ENCODE measurements at places on chromosomes 7 and 10. TPM values are rescaled to one million over a fixed set of nuclear protein-coding genes. Genes with fewer than 3 reads are reported as not detected.

DNA sequence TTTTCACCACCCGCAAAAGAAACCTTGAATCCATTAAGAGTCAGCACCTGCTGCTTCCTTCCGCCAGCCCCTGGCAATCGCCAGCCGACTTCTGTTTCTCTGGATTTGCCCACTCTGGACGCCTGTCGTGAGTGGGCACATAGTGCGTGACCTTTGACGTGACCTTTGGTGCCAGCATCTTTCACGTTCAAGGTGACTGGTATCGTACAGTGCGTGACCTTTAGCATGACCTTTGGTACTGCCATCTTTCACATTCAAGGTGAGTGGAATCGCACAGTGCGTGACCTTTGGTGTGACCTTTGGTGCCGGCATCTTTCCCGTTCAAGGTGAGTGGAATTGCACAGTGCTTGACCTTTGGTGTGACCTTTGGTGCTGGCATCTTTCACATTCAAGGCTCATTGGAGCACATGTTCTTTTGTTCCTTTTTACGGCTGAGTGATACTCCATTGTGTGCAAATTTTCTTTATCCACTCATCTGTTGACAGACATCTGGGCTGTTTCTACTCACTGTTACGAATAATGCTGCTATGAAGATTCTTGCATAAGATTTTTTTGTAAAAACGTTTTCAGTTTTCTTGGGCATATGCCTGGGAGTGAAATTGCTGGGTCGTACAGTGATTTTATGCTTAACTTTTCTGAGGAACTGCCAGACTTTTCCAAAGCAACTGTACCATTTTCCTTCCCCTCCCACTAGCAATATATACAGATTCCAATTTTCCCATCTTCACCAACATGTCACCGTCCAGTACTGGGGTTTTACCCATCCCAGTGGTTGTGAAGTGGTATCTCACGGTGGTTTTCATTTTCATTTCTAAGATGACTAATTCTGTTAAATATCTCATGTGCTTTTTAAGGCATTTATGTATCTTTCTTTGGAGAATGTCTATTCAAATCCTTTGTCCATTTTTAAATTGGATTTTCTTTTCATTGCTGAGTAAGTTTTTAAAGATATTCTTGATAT is 145.3 kb downstream of the DIP2C start:
- H3K4me1 ChIP-seq = peaks cover 5% of the 10 kb centered on the region
- no peak for DNase-seq
- H3K27ac ChIP-seq = no peak overlapping the region
- no peak overlapping the region for H3K4me3 ChIP-seq
- H3K36me3 ChIP-seq = no peaks in the 10 kb centered on the region

Gene VAX1
- total RNA-seq = not detected

DNA sequence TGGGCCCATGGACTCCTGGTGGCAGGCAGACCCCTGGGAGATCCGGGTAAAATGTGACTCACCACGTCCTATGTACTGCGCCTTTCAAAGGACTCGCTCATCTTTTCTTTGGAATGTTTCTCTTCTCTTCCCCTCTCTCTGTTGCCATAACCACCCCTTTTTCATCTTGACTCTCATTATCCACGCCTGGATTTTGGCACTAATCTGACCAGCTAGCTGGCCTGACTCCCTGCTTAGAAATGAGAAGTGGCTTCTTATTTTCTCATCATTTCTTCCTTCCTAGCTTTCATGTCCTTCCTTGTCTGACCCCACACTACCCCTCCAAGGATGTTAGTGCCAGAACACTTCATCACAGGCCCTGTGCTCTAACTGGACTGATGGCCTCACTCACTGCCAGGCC is 98.0 kb upstream of the FAM171A1 start:
- no peak overlapping the region for H3K27ac ChIP-seq
- no peak for DNase-seq
- no peak overlapping the region for H3K4me3 ChIP-seq
- H3K27me3 ChIP-seq = no peaks in the 10 kb centered on the region
- no peaks in the 10 kb centered on the region for H3K4me1 ChIP-seq

GRCh38 chr10:12937527-12937926 is 64.0 kb downstream of the CCDC3 start:
- no peak overlapping the region for H3K27ac ChIP-seq
- no peaks in the 10 kb centered on the region for H3K36me3 ChIP-seq
- no peaks in the 10 kb centered on the region for H3K27me3 ChIP-seq
- H3K4me1 ChIP-seq = no peaks in the 10 kb centered on the region
- no peak overlapping the region for H3K4me3 ChIP-seq

Gene TAS2R38
- not detected for total RNA-seq

Gene SYCE1
- total RNA-seq = not detected

Gene ABCC2
- 2.7 TPM for total RNA-seq

Gene SSBP1
- 83.8 TPM for total RNA-seq

Gene CREB5
- 9.0 TPM for total RNA-seq

Gene ASB10
- not detected for total RNA-seq

GRCh38 chr7:11625669-11626068 is 206.3 kb downstream of the THSD7A start:
- no peak overlapping the region for H3K27ac ChIP-seq
- no peaks in the 10 kb centered on the region for H3K27me3 ChIP-seq
- no peaks in the 10 kb centered on the region for H3K4me1 ChIP-seq
- no peak for DNase-seq
- no peak overlapping the region for H3K4me3 ChIP-seq

GRCh38 chr7:129785685-129786514 is 166.9 kb downstream of the UBE2H start:
- peaks cover 88% of the 10 kb centered on the region for H3K27me3 ChIP-seq
- no peak overlapping the region for H3K27ac ChIP-seq
- no peak overlapping the region for H3K4me3 ChIP-seq
- H3K36me3 ChIP-seq = no peaks in the 10 kb centered on the region

Gene HMX2
- 0.64 TPM for total RNA-seq
